ENCODE measurements at places on chromosomes 5 and 9. TPM values are rescaled to one million over a fixed set of nuclear protein-coding genes. Genes with fewer than 3 reads are reported as not detected.

The FBN2 gene
- total RNA-seq: not detected

The SWI5 gene
- 19.4 TPM for total RNA-seq

The ERP44 gene
- total RNA-seq: 11.4 TPM

The HAPLN1 gene
- total RNA-seq: not detected

The CCL27 gene
- total RNA-seq: not detected

The F2R gene
- total RNA-seq: 2.2 TPM

The ZNF300 gene
- total RNA-seq: 2.8 TPM

The PPIP5K2 gene
- 84.0 TPM for total RNA-seq

The LCN9 gene
- not detected for total RNA-seq

GRCh38 chr9:136292026-136292538, 11.8 kb downstream of the CCDC187 start:
- no peak for DNase-seq

DNA sequence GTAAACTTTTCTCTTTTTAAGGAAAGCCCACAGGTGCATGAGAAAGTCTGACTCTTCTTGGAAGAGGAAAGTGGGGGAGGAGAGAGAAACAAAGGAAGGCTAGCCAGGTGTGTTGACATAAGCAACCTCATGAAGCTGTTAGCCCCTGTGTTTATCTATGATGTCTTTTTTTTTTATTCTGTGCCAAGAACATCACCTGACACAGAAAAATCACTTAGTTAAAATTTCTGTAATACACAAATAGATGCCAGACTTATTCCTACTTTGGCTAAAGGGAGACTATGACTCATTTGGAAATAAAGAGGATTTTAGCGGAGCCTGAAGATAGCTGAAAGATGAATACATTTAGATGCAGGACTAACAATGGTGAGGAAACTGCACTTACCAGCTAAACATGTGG, 58.3 kb downstream of the BAAT start:
- DNase-seq: no peak

- DNase-seq: no peak
These were observed 198.3 kb downstream of the AUH start for GRCh38 chr9:91163444-91163772.

GRCh38 chr5:158544388-158545339, 555.1 kb downstream of the EBF1 start:
- no peak for DNase-seq

DNA sequence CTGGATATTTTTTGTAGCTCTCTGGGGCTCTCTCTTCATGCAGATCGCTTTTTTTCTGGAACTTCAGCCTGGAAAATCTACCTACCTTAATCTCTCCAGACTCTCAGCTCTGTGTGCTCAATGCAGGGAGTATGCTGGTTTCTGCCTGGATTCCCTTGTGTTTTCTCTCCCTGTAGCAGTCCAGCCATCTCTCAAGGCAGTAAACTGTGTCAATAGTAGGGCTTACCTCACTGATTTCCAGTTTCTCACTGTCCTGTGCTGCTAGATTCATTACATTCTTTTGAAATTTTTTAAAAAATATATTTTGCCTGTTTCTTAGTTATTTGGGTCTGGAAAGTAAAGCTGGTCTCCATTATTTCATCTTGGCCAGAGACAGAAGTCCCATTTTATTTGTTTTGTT, 951.4 kb downstream of the NR2F1-AS1 start:
- DNase-seq: no peak

DNA sequence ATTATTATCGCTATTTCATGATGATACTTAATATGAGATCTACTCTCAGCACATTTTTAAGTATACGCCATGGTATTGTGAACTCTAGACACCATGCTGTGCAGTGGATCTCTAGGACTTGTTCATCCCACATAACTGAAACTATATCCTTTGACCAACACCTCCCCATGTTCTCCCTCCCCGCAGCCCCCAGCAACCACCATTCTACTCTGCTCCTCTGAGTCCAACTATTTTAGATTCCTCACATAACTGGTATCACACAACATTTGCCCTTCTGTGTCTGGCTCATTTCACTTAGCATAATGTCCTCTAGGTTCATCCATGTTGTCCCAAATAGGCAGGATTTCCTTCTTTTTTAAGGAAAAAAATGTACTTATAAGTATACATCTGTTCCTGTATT, 6.6 kb upstream of the TBC1D2 start:
- no peak for DNase-seq

- DNase-seq: no peak
These were observed 12.8 kb downstream of the FAM81B start for GRCh38 chr5:95403996-95404395.
